IMR-90 (cell line): ENCODE measurements at places on chromosomes 5 and 9. TPM values are rescaled to one million over a fixed set of nuclear protein-coding genes. Genes with fewer than 3 reads are reported as not detected.

DNA sequence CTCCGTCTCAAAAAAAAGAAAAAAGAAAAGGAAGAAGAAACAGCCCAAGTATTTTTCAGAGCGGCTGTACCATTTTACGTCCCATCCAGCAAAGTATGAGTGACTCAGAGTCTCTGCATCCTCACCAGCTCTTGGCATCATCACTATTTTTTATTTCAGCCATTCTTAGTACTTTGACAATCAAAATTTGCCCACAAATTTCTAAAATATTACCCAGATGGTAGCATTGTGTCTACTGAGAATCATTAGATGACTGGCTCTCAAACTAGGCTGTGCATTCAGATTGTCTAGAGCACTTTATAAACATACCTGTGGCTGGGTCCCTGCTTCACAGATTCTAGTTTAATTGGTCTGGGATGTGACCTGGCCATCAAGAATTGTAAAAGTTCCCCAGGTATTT lies 21.6 kb upstream of the MELK start:
- DNase-seq, result no peak

Gene ACOT12
- total RNA-seq, result not detected in 2 replicates

- no peak for DNase-seq
Observed at GRCh38 chr9:70260007-70260443, 1.2 kb downstream of the SMC5 start.

Gene SH3PXD2B
- total RNA-seq, result 7.8 and 8.2 TPM in 2 replicates

- no peak for DNase-seq
Observed at GRCh38 chr9:132546148-132547051, 36.0 kb upstream of the BARHL1 start.

Gene CCL27
- total RNA-seq, result 0.18 TPM in 1 of 2 replicates, not detected in the other

GRCh38 chr5:111231119-111231518 lies 6.9 kb downstream of the CAMK4 start:
- DNase-seq, result no peak
